ENCODE measurements at places on chromosomes 11 and 22.

DNA sequence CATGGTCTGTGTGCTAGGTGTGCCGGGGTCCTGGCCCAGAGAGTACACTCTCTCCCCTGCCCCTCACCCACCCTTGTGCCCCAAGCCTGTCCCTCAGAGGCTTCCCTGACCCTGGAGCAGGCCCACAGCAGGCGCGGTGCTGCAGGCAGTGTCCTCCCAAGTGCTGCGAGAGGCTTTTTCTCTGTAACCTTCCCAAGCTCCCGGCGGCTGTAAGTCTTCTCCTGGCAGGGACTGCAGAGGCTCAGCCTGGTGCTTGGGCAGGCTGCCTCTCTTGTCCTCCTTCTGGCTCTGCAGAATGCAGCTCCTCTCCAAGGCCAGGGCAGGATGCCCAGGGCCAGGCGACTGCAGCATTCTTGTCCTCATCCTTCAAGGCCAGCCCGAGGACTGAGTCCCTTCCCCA, 15.9 kb downstream of the RFPL1 start:
- no peak for DNase-seq

DNA sequence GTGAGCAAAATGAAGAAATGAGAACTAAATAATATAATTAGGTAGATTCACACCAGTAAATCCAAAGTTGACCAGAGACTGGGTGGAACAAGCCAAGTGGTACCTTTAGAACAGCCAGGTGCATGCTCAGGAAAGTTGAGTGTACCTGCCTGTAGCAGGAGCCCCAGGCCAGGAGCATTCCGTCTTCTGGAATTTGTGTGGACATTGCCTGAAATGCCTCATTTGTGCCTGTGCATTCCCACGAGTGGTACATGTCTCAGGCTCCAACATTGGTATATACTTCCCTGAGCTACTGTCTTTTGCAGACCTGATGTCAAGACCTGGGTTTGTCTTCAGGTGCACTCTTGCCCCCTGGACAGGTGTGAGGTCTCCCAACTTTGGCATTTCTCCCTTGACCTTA, 187.6 kb upstream of the NECTIN1 start:
- DNase-seq = no peak

- DNase-seq = no peak
These were observed 44.6 kb downstream of the SGSM3 start for GRCh38 chr22:40414838-40415505.

DNA sequence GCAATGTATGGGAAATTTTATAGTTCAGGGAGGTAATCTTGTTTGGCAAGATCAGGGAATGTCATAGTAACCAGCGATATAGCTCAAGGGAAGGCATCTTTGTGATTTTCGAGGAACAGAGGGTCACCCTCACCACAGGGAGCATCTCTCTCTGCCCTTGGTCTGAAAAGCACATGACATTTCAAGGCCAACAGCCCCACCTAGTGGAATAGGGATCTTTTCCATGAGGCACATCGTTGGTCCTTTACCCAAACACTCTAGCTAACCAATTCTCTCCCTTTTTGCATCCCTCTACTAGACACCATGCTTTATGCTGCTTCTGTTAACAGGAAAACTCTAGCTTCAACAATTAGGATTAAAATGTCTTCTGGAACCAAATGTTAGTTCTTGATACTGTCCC, 179.0 kb downstream of the GRM5 start:
- no peak for DNase-seq

GRCh38 chr11:80122211-80122610, 681.4 kb upstream of the TENM4 start:
- no peak for DNase-seq

- DNase-seq = no peak
These were observed 695.3 kb downstream of the KCNA4 start for GRCh38 chr11:29321293-29322132.

- no peak for DNase-seq
These were observed 5.3 kb downstream of the CFL1 start for GRCh38 chr11:65852508-65853245.

GRCh38 chr11:77113382-77114088, 10.9 kb downstream of the OMP start:
- DNase-seq = no peak

GRCh38 chr11:91805293-91805692, 419.3 kb upstream of the FAT3 start:
- no peak for DNase-seq

- no peak for DNase-seq
These were observed 716 bp downstream of the AMOTL1 start for GRCh38 chr11:94768602-94769541.

- no peak for DNase-seq
These were observed 11.7 kb upstream of the RASD2 start for GRCh38 chr22:35528927-35529326.

- no peak for DNase-seq
These were observed 42.4 kb downstream of the CACNA1I start for GRCh38 chr22:39612811-39613548.

- DNase-seq = no peak
These were observed 4.1 kb downstream of the LRRC32 start for GRCh38 chr11:76666408-76666807.

GRCh38 chr11:69651834-69652620, 11.1 kb downstream of the CCND1 start:
- no peak for DNase-seq

DNA sequence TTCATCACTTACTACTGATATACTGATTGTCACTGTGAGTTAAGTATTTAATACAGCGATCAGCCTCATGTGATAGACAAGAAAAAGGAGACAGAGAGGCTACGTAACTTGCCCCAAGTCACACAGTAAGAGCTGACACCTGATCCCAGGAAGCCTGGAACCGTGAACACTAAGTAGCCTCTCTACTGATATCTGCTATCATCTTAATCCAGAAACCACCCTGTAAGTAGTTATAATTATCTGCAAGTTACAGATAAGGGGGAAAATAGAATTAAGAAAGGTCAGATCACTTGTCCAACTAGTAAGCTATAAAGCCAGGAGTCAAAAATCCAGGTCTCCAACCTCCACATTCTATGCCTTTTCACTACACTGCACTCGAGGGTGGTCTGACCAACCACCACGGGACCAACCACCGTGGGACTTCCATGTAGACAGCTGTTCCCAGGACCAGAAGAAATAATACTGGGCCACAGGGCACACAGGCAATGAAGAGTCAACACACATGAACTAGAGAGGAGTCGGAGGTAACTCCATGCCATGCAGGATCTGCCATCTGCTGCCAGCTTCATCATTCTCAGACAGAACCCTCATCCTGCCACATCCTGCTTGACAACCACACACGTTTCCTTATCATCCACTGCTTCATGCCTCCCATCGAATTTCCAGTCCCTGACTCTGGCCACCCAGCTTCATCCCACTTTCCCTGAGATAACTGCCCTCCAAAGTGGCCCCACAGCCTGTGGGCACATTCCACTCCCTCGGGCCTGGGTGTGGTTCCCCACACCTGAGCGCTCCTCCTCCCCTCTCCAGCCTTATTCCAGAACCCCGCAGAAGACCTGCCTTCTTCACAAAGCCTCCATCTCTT, 58.6 kb downstream of the MICAL3 start:
- no peak for DNase-seq

GRCh38 chr11:102603576-102603975, 21.6 kb downstream of the MMP20 start:
- DNase-seq = no peak

DNA sequence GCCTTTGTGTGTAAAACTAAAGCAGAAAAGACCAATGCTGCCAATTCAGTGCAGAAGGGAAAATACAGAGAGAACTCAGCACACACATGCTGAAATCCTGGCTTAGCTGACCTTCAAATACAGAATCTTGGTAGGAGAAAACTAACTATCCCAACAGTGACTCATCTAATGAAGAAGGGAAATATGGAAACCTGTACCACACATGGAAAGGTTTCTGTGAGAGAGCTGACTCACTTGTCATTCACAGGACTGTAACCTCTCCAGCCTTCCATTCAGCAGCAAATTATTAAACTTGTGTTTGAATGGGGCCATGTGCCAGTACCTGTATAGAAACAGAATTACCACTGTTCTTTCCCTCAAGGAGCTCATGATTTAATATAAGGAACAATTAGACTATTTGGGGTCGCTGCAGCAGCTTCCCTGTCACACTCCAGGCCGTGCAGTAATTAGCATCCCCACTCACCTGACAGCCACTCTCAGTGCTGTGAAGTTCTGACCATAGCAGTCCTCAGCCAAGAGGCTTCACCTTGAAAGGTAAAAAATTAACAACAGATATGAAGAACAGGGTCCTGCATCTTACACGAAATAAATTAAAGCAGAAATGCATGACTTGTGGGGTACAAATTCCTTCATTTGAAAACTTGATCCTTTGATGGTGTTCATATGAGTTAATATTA, 53.9 kb downstream of the MSANTD4 start:
- DNase-seq = no peak

DNA sequence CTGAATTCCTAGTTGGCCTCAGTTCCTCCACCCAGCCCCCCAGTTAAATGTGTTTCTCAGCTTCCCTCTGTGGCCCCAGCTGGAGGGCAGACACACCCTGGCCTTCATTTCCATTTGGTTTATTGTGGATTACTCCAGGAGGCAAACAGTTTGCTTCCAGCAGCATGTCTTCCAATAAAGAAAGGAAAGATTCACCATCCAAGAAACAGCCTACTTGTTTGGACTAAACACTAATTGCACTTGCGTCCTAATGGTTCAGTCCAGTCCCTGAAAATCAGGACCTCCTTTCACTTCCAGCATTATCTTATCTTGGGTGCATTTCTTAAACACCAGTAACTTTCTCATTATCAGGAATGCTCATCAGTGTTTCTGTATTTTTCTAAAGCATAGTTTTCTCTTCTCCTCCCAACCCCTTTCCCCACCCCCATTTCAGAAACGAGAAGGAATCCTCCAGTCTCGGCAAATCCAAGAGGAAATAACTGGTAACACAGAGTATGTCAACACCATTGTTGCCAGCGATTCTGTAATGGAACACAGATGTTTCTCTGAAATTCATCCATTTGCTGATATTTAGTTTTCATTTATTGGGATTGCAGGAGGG, 130.9 kb downstream of the PARVA start:
- DNase-seq = no peak

DNA sequence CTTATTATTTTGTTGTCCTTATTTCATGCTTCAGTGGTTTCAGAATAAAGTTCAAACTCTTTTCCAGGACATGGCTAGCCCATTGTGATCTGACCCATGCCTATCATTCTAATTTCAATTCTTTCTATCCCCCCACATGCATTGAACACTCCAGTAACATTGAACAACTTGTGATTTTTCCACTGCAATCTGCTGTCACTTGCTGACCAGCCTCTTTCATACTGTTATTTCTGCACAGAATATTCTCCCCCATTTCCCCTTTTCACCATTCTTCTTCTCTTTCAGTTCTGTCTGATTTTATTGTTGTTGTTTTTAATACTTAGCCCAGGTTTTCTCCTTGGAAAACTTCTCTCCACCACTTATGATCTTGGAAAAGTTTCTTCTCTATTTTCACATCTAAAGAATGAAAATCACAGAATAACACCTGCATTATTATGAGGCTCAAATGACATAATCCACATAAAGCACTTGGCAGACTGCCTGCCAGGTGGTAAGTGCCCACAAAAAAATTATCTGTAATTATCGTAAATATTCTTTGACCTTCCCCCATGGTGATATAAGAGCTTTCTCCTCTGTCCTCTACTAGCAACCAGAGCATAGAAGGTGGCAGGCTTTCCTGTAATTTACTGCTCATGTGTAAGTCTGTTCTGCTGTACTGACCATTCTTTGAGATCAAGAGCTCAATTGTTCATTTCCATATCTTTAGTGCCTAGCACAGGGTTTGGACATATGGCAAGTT, 51.9 kb upstream of the EED start:
- no peak for DNase-seq

GRCh38 chr11:35242412-35243242, 103.7 kb downstream of the CD44 start:
- no peak for DNase-seq

DNA sequence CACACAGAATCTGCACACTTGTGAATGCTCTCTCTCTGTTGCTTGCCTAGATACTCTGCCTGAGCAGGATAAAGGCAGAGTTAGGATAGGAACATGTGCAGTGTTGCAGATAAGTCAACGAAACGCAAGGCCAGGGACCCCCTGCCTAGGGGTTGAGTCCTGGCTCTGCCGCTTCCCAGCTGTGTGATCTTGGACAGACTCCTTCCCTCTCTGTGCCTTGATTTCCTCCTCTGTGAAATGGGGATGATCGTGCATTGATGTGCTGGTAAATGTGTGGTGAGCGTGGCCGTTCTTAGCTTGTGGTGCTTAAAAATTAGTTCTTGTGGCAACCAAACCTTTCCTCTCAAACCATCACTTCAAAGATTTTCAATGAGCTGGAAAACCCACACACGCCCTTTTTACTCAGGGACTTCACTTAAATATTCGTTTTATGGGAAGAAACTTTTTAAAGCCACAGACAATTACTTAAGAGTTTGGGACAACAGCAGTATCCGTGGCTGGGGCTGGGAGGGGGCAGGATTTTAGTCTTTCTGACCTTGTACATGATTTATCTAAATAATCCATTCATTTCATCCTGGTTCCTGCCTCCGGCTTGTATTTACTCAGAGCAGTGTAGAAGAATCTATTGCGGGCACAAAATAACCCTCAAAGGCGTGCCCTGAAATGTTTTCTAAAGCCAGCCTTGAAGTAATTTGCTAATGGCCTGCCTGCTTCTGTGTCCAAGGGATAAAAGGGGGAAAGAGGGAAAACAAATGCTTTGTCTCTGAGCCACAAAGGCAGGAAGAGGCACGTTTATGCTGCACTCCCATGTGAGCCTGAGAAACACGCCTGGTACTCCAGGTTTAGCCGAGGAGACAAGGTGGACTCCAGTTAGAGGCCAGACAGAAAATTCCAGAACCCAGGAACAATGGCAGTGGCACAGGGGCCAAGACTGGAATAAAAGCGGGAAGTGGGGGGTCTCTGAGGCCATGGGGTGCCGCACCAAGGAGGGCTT, 85.0 kb upstream of the CRYBB3 start:
- DNase-seq = no peak

DNA sequence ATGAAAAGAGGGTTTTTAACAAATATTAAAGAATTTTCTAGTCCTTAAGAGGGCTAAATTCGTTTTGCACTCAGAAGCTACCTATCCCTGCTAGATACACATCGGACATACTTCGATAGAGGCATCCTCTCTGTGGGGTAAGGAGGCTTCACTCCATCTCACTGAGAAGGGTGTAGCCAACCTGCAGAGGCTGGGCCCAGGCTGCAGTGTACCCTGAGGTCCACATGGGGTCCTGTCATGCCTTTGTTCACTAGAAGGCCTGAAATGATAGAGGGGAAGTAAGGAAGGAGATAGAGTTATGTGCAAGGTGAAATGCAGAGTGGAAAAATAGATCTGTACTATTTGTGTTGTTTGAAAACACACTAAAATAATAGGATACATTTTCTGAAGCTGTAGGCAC, 45.6 kb downstream of the IGSF9B start:
- DNase-seq = no peak

GRCh38 chr22:27108425-27109114, 451.2 kb downstream of the MIAT start:
- DNase-seq = no peak

- DNase-seq = no peak
These were observed 36.8 kb upstream of the TMEM45B start for GRCh38 chr11:129778877-129779276.

GRCh38 chr11:108875134-108875533, 210.3 kb downstream of the DDX10 start:
- no peak for DNase-seq

- DNase-seq = no peak
These were observed 92.9 kb upstream of the ISX start for GRCh38 chr22:34973016-34973415.

GRCh38 chr11:130625578-130626306, 177.3 kb downstream of the ADAMTS15 start:
- DNase-seq = no peak

- no peak for DNase-seq
These were observed 41.8 kb downstream of the MACROD1 start for GRCh38 chr11:64124147-64124546.
